Fibroblast of mammary gland (primary cell): ENCODE measurements at places on chromosomes 4 and X.
A peak's percentile ranks its signal among the peaks of the same experiment; 100 is the strongest.

DNA sequence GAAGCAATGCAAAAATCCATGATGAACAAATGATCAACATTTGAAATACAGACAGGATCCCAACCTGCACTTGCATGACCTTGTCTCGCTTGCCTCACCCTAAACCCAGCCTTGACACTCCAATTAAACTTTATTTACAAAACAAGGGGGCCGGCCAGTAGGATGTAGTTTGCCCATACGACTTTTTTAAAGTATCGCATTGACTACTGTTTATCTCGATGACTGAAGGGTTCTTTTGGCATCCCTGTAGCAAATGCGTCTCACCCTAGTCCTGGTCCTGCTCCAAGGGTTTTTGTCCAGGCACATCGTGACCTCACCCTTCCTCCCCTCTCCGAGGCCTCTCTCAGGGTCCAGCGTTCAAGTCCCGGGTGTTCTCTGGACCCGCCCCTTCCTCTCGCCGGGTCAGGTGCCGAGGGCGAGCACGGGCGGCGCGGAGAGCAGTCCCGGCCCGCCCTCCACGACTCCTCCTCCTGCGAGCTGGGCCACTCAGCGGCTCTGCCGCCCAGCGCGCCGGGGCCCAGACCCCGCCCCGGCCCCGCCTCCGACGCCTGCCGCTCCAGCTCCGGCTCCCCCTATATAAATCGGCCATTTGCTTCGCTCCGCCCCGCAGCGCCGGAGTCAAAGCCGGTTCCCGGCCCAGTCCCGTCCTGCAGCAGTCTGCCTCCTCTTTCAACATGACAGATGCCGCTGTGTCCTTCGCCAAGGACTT is at the start of gene SLC25A5:
Gene SLC25A5, plus strand, starts transcription at position 603 of the 709 bp plus-strand sequence. Its CDS starts 72 bp downstream, at position 675.
- DNase-seq: peak; percentile 64

GRCh38 chr4:113179996-113180395 is 130.5 kb downstream of the ANK2 start:
- peak; percentile 67 for DNase-seq

DNA sequence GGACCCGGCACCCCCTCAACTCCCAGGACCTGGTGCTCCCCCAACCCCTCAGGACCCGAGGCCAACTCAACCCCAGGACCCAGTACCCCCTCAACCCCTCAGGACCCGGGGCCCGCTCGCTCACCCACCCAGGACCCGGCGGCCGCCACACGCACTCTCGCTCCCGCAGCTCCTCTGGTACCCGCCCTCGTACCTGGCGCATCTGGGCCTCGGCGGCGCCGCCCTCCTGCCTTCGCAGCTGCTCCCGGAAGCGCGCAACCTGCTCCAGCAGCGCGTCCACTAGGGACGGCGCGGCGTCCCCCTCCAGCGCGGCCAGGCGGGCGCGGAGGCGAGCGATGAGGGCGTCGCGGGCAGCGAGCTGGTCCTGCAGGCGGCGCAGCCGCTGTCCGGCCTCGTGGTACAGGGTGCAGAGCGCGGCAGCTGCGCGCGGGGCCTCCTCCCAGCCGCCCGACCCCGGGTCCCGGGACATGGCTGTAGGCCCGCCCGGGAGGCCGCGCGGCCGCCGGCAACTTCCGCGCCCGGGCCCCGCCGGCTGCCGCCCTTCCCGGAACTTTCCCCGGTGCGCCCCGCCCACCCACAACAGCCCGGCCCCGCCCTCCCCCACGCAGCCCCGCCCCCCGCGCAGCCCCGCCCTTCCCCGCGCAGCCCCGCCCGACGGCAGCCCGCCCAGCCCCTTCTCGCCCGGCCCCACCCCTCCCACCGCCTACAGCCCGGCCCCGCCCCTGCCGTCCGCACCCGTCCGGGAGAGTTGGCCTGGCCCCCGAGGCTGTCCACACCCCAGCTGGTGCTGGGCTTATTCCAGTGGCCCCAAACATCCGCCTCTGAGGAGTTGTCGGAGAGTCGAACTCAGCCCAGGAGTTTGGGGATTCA is at the start of gene TNIP2:
Gene TNIP2, minus strand, starts transcription at position 516 of the 870 bp plus-strand sequence. Its CDS starts 47 bp downstream, at position 469.
- peak; percentile 73 for DNase-seq

GRCh38 chr4:176792326-176793059 is at the start of gene VEGFC:
VEGFC (minus strand) TSS chr4:176792922; CDS start chr4:176792311, 611 bp downstream.
- peak; percentile 70 for DNase-seq

GRCh38 chr4:186400676-186401075 is 134.7 kb downstream of the F11 start:
- DNase-seq: no peak

DNA sequence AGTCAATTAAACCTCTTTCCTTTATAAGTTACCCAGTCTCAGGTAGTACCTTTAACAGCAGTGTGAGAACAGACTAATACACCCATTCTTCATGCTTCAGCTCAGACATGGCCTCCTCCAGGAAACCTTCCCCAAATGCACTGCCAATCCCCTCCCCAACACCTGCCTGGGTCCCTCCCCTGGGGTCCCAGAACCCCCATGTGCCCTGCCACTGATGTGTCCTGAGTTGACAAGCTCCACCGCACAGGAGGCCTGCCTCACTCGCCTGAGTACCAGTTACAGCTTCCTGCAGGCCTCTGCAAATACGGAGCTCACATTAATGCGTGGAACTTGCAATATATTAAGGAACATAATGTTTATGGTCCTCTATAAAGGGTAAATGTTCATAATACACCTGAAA is 34.9 kb upstream of the CRMP1 start:
- no peak for DNase-seq

- DNase-seq: no peak
Measured at GRCh38 chr4:170305627-170306026, 215.9 kb upstream of the AADAT start.

GRCh38 chrX:115178473-115178872 is 10.7 kb upstream of the RBMXL3 start:
- DNase-seq: no peak

DNA sequence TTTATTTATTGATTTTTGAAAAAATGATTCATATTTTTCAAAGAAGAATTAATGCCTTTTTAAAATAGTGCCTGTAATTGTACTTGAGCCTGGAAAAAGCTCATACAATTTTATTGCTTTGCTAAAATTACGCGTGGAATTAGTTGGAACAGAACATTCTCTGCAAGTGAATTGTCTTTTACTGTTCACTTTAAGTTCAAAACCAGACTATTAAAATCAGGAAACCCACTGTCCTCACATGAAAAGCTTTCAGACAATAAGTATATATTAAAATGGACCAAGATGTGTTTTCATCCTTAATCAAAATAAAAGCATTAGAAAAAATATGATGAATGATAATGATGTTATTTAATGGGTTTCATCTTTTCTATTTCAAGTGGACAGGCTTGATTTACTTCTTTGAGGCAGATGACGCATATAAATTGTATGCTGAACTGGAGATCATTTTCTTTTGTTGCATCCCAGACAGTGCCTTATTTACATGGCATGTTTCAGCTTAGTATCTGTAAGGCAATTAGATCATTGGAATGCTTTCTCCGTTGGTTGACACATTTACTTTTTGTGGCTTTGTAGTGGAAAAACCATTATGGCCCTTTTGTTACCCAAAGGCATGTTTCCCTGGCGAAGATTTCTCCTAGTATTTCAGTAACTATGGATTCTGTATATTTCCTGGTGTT is 299.0 kb upstream of the MAGEC2 start:
- no peak for DNase-seq

DNA sequence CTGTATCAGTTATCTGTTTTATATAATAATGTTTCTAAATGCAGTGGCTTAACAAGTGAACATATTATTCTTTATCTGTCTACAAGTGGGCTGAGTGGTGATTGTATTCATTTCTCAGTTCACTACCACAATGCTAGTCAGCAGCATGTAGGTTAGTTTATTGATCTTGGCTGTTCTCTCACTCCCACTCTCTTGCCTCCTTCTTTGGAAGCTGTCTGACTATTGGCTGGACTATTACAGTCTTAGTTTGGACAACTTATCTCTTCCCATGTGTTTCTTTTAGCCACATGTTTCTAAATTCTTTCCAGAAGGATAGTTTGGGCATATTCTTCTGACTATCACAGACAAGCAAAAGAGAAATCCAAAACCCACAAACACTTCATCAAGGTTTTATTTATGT is 459.5 kb upstream of the AGA start:
- DNase-seq: peak; percentile 0

DNA sequence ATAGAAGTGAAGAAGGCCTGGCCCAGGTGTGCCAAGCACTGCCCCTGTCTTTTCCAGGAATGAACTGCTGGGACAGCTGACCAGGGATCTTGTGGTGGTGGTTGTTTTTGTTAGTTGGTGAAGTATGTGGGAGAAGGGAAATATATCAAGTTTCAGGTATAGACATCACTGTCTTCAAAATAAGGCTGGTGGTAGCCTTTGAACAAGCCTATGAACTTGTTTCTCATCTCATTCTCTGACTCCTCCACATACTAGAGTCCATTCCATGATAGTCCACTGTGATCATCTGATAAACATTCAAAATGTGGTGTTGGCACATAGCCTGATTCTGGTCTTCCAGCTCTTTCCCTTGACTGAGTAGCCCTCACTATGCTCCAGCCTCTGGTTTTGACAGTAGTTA is 303.7 kb downstream of the CAMK2D start:
- no peak for DNase-seq

DNA sequence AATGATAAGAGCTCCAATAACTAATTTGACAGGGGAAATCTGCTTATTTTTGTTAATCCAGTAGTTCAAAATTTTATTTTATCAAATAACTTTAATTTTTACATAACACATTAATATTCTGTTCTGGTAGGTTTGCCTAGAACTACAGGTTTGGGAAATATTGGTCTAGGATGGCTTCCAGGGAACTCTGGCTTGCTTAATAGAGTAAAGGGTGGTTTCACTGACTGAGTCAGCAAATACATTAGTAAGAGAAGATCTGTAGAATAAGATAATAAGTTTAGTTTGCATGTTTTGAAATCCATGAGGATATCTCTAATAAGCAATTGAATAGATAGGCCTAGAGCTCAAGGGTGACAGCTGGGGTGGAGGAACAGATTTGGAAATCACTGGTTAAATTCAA is 500.7 kb downstream of the ZNF674 start:
- DNase-seq: peak; percentile 3

GRCh38 chr4:61086979-61087378 is 113.1 kb upstream of the ADGRL3 start:
- no peak for DNase-seq
